Activated T-helper 9 cell treated with anti-CD3 and anti-CD28 coated beads, Interleukin-2, amount 50 U/mL, for 16 hours (primary cell): ENCODE measurements at places on chromosomes 1 and 21.

DNA sequence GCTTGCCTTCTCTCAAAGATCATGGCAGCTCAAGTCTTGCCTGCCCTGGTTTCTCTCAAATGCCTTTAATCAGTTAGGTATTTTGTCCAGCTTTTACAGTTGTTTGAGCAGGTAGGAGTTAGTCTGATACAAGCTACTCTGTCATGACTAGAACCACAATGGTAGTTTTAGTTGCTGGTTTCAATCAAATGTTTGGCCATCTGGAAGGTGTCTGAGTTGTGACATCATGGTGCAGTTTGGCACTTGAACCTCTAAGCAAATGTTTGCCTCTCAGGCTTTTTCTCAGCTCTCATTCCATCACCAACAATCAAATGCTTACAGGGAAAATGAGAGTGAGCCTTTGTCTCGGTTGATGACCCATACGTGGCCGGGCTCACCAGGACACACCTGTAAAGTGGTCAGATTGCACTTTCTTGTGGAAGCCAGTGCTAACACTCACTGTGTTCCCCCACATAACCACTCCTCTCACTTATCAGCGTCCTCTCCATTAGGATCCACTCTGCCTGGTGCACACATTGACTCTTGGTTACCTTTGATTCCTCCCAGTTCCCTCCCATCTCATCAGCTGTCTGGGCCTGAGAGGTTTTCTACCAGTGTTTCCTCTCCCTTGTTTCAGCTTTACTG, 67.5 kb downstream of the CCDC185 start:
- no peak for DNase-seq

- no peak for DNase-seq
Measured at GRCh38 chr1:185281245-185281644, 35.8 kb downstream of the IVNS1ABP start.

DNA sequence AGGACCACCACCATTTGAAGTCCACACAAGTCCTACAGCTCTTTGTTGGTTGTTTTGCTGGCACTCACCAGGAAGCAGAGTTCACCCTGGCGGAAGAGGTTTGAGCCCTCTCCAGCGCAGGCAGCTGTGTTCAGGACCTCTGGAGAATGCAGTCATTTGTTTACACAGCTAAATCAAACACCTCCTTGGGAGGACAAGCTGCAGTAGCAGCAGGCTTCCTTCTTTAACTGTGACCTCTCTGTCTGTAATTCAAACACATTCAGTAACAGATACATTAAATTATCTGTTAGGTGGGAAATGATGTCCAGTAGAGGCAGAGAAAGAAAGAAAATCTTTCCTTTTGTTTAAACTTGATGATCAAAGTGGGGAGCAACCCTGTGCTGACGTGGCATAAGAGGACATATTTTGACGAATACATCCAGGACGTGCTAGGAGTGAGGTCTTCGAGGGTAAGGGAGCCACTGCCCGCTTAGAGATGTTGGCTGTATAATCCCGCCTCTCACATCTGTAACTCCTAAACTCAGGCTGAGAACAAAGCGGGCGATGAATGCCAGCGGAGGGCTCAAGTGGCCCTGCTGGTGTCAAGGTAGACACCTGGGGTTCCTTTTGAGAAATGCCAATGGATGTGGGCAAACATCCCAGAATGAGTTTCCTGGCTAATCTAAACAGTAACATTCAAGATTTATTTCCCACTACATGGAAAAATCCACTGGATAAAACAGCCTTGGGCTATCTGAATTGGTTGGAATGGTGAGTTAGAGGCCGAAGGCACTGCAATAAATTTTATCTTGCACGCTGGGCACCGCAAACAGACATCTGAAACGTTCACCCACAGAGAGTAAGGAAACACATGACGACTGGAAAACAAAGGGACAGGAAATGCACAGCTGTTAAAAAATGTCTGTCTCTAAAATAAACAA, 51.7 kb downstream of the ABCA4 start:
- no peak for DNase-seq

DNA sequence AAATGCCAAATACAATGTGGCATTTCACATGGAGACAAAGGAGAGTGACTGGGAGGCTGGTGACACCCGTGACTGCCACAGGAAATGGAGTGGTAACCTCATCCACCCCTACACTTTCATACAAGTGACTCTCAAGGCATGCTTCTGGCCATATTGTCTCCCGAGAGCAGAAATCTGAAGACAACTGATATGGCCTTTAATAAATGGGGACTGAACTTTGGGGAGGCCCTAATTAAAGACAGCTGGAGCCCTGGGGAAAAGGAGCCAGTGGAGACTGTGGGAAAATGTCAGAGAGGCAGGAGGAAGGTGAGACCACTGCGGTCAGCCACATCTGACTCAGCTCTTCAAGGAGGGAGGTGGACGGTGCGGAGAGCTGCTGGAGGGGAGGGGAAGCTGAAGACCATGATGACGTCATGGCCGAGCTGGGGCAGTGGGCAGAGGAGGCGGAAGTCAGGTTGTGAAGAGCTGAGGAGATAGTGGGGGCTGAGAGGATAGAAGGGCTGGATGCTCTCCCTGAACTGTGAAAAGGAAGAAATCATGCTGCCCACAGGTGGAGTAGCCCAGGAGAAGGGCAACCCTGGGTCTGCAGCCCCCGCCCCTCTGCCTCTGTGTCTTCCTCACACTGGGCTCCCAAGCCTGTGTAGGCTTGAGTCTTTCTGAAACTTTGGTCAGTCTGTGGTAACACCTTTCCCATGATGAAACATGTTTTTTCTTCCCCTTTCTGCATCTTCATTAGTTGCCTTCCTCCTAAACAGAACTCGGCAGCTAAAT, 14.0 kb upstream of the NCF2 start:
- DNase-seq = no peak

- DNase-seq = no peak
Measured at GRCh38 chr1:170666541-170667254, 2.8 kb downstream of the PRRX1 start.

DNA sequence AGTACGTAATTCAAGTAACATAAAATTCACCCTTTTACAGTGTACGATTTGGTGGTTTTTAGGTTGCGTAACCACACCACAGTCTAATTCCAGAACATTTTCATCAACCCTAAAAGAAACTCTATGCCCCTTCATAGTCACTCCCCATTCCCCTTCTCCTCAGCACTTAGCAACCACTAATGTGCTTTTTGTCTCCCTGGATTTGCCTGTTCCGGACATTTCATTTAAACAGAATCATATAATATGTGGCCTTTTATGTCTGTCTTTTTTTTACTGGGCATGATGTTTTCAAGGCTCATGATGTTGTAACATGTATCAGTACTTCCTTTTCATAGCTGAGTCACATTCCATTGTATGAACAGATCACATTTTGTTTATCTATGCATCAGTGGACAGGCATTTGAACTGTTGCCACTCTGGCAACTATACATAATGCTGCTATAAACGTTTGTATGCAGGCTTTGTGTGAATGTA, 20.8 kb downstream of the OBSCN start:
- no peak for DNase-seq

DNA sequence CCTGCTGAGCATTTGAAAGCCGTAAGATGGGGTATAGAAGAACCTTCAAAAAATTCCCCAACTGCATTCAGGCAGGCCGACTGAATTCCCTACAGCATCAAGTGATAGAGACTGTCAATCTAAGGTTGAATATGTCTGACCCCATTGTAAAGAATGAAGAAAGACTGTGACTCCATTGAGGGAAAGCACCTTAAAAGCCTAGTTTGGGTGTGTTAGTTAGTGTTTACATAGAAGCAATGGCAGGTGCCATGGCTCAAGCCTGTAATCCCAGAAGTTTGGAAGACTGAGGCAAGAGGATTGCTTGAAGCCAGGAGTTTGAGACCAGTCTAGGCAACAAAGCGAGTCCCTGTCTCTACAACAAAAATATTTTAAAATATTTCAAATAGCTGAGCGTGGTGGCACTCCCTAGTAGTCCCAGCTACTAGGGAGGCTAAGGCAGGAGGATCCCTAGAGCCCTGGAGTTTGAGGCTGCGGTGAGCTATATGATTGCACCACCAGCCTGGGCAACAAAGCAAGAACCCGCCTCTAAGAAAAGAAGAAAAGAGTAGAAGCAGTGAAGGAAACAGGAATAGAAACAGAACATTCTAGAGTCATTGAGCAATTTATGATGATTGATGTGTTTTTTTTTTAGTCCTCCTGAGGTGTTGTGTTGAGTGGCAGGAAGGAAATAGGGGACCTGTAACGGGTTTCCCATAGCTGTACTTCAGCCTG, 15.4 kb downstream of the POLR3GL start:
- no peak for DNase-seq

DNA sequence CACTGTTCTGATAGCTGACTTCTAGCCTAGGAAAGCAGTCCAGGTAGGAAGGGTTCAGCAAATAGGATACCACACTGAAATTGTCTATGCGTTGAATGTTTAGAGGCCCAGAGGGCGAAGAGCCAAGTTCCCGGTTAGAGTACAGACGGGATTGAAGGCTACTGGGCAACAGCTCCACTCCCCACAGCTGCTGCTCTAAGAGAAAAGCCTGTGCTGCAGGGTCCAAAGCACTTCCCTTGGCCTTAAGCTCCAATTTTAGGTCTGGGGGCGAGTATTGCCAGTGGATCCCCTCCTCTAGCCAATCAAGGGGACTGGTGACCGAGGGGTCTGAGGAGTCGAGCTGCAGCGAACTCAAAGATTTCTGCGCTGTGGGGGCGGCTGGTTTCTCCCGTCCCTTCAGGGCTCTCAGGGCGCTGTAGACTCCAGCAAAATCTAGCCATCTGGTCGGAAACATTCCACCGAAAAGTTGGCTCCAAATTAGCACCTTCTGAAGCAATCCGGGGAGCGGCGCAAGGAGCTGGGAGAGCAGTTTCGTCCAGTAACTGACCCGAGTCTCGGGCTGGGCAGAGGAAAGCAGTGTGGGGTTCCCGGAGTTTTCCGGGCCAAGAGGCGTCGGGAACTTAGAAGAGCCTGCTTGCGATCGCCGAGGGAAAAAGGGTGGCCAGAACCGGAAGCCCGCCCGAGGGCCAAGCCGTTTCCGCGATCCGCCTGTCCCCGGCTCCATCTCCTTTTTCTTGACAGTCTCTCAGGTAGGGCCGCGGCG, 748 bp downstream of the PPP1R15B start:
- DNase-seq = peak; percentile 27

GRCh38 chr1:208965351-208965750, 618.2 kb upstream of the CAMK1G start:
- no peak for DNase-seq

DNA sequence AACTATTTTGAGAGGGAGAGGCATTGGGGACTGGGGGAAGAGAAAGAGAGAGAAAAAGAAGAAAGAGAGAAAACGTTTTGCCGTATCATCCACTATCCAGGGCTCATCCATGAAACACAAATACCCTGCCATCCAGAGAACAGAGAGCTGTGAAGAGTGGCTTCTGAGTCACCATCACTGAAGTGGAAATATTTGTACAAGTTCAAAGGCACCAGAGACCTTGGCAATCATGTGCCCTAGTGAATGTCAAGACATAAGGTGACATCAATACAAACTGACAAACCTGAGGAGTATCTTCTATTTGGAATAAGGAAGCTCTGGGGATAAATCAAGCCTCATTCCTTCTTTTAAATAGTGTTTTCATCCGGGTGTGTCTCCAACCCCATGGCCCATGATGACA, 197.2 kb upstream of the PROX1 start:
- DNase-seq = no peak

DNA sequence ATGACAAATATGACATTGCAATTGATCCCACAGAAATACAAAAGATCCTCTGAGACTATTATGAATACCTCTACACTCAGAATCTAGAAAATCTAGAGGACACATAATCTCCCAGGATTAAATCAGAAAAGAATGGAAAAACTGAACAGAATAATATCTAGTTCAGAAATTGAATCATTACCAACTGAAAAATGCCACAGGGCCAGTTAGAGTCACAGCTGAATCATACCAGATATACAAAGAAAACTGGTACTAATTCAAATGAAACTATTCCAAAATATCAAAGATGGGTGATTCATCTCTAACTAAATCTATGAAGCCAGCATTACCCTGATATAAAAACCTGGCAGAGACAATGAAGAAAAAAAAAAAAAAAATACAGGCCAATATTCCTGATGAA, 149.3 kb downstream of the BRINP3 start:
- DNase-seq = no peak

- DNase-seq = no peak
Measured at GRCh38 chr21:39048064-39048463, 135.2 kb downstream of the PSMG1 start.

- DNase-seq = no peak
Measured at GRCh38 chr1:62068978-62069377, 125.7 kb upstream of the L1TD1 start.

- no peak for DNase-seq
Measured at GRCh38 chr1:59317780-59318179, 20.9 kb downstream of the FGGY start.

DNA sequence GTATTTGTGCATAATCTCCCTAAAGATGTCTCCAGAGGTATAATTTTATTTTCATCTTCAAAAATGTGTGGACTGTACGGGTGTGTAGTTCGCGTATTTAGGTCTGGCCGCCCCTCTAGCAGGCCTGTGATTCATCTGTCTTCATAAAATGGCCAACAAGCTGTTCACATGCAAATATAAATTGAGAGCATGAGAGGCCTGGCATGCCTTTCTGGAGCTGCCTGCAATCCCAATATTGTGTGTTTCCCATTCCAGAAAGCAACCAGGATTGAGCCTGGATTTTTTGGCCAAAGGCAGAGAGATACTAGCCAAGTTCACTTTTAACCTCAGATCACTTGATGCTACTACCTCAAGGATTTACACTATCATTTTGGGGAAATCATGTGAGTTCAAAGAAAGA, 197.2 kb downstream of the NFIA start:
- DNase-seq = no peak

DNA sequence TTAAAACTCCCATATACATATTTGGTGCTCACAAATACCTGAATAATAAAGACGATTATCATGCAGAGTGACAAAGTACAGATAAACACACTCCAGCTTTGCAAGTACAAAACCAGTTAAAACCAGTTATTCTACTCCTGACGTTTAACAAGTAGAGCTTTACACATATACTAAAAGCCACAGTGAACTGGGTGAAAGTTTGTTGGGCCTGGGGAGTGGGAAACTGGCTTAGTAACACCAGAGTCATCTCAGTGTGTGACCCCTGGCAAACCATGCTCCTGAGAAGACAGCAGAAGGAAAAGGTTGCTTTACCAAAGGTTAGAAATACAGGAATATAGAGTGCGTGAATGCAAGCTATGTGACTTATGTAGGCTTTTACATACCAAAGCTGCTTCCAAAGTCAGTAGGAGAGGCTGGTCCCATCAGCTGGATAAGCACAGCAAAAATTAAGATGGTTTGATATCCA, 148.1 kb downstream of the NRIP1 start:
- DNase-seq = no peak
